ENCODE measurements at places on chromosomes 6 and 20. TPM values are rescaled to one million over a fixed set of nuclear protein-coding genes. Genes with fewer than 3 reads are reported as not detected.

The PAQR8 gene
- total RNA-seq: 4.1 TPM

The SRMS gene
- total RNA-seq: not detected

The GID8 gene
- total RNA-seq: 32.4 TPM

The LPIN3 gene
- total RNA-seq: 5.5 TPM

The HDGFL1 gene
- total RNA-seq: not detected

The KIFC1 gene
- total RNA-seq: 15.0 TPM

The CD109 gene
- 44.8 TPM for total RNA-seq

The OPN5 gene
- not detected for total RNA-seq

The PAK1IP1 gene
- total RNA-seq: 22.2 TPM

The ADTRP gene
- 6.9 TPM for total RNA-seq

The POLH gene
- 22.9 TPM for total RNA-seq

The NCOA7 gene
- 46.1 TPM for total RNA-seq

The APOBEC2 gene
- not detected for total RNA-seq

The VIP gene
- total RNA-seq: not detected

The SLC35D3 gene
- total RNA-seq: not detected

The KIAA1755 gene
- 0.66 TPM for total RNA-seq

The RTF2 gene
- 76.5 TPM for total RNA-seq

The HTR1B gene
- total RNA-seq: not detected

The TMEM170B gene
- total RNA-seq: 4.4 TPM

The MYB gene
- total RNA-seq: 0.12 TPM

The TAP1 gene
- total RNA-seq: 39.5 TPM

The UNC5CL gene
- total RNA-seq: 0.12 TPM

The RIPPLY2 gene
- 0.87 TPM for total RNA-seq

The BANF2 gene
- not detected for total RNA-seq

The OTOR gene
- not detected for total RNA-seq

The TMEM151B gene
- total RNA-seq: not detected

The NOX3 gene
- not detected for total RNA-seq

The RMND1 gene
- total RNA-seq: 44.9 TPM

The SNX5 gene
- 114 TPM for total RNA-seq

The SLC22A7 gene
- not detected for total RNA-seq

The SMIM13 gene
- total RNA-seq: 7.2 TPM

The UBD gene
- total RNA-seq: not detected

The NMBR gene
- 0.11 TPM for total RNA-seq

The NKX2-4 gene
- total RNA-seq: not detected

The DEFB124 gene
- not detected for total RNA-seq

The HLA-DMA gene
- 1.1 TPM for total RNA-seq

The NKX2-2 gene
- total RNA-seq: not detected

The HLA-DRB1 gene
- not detected for total RNA-seq

The MEI4 gene
- total RNA-seq: not detected
